ENCODE measurements at places on chromosomes 1 and 21.

DNA sequence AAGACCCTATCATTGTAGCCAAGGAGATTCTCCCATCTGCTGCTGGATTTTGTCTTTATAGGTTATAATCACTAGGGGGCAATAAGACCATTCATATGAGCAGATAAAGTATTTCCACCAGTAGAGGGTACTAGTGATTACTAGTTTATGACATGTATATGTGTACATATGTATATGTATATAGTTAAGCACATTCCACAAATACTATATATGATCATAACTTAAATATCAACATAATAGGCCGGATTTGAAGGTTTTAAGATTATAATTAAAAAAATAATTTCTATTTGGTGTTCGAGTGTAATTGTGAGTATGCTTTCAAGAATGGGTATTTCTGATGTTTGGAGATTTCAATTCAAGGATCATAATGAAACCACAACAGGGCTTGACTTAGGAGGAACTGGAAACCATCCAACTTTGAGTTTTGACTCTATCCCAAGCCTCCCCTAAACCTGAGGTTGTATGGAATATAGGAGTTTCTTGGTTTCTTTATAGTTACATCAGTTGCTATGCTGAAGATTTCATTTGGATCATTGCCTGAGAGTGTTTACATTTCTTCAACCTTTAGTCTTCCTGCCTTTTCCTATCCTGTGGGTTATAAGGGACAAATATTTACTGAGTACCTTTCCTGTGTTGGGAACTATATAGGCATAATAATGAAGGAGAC is 16.9 kb downstream of the TCEANC2 start:
- DNase-seq = no peak

DNA sequence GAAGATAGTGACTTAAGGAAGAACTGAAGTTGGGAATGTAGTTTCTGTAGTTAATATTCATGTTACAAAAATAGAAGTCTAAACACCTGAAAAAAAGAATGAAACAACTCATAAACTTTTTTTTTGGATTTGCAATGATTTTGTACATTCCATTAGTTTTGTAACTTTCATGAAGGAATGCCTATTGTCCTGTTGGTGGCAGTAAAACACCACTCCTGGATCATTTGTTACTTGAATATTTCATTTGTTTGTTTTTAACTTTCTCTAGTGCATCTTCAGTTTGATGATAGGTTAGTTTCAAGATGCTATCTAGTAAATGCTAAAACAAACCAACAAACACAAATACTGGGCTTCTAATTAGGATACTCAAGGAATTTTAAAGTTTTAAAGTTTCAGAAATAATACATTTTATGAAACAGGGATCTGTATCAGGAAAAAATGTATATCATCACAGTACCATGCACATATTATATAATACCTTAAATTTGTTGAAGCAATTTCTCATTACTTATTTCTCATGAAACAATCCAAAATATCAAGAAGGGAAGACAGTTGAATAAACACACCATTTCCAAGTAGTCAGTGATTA is 229.7 kb upstream of the CACYBP start:
- DNase-seq = no peak

DNA sequence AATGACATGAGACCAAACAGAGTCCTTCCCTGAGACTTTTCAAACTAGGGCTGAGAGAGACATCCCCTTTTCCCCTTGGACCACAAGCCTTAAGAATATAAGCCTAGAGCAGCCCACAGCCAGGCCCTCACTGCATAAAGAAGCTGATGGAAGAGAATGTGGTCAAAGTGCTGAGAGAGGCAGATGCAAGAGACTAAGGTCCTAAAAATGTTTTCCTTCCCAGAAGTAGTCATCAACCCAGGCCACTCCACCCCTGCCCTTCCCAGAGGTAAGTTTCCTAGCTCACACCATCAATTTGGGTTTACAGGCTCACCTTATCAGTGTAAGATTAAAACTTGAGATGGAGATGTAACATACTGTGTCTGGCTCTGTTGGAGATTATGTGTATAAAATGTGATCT is 58.2 kb downstream of the BCAR3 start:
- DNase-seq = no peak

- DNase-seq = no peak
These were observed at the start of gene CCDC190 for GRCh38 chr1:162861101-162861500. CCDC190 (minus strand) TSS chr1:162861175; CDS start chr1:162859646, 1,529 bp downstream.

- no peak for DNase-seq
These were observed 71.5 kb downstream of the ROR1 start for GRCh38 chr1:63845346-63845745.

- DNase-seq = no peak
These were observed 7.7 kb downstream of the LPGAT1 start for GRCh38 chr1:211822677-211823407.

- no peak for DNase-seq
These were observed 1.8 kb downstream of the WDR77 start for GRCh38 chr1:111446967-111447892.

GRCh38 chr1:156444407-156445001 is 56.1 kb downstream of the MEF2D start:
- DNase-seq = peak; percentile 33

- DNase-seq = no peak
These were observed 36.6 kb downstream of the PTGS2 start for GRCh38 chr1:186643614-186644013.

- DNase-seq = no peak
These were observed 97.9 kb downstream of the CSMD2 start for GRCh38 chr1:34066981-34067603.

Data from activated naive CD4-positive, alpha-beta T cell treated with Interleukin-2 at 50 U/mL for 16 hours (primary cell).